Activated CD4-positive, alpha-beta memory T cell treated with anti-CD3 and anti-CD28 coated beads, Interleukin-2, amount 10 ng/mL, durations not matched to agents 7 days and 5 days (primary cell): ENCODE measurements at places on chromosomes 3 and 15. TPM values are rescaled to one million over a fixed set of nuclear protein-coding genes. Genes with fewer than 3 reads are reported as not detected.

Gene ZNF662
- 0.10 TPM for total RNA-seq

Gene HPS3
- 33.7 TPM for total RNA-seq

Gene PLCH1
- total RNA-seq: 0.20 TPM

Gene GOLGA8J
- not detected for total RNA-seq

Gene CACNA2D2
- 0.45 TPM for total RNA-seq

Gene ACOX2
- not detected for total RNA-seq

Gene KNG1
- total RNA-seq: not detected

Gene ADAMTS17
- 0.68 TPM for total RNA-seq

Gene FHIT
- 9.7 TPM for total RNA-seq

Gene TM6SF1
- total RNA-seq: 22.0 TPM

Gene SLC9C1
- total RNA-seq: not detected

Gene SLC28A1
- not detected for total RNA-seq

Gene PRR20G
- total RNA-seq: not detected

Gene KPNA1
- total RNA-seq: 41.8 TPM

Gene TMOD2
- total RNA-seq: 6.5 TPM

Gene TNFAIP8L3
- not detected for total RNA-seq

Gene MAP4
- total RNA-seq: 94.2 TPM

Gene IL12A
- total RNA-seq: 0.55 TPM

Gene CELSR3
- total RNA-seq: 7.2 TPM

Gene AQR
- total RNA-seq: 30.3 TPM

Gene SH3BP5
- 40.9 TPM for total RNA-seq

Gene DPH3
- 16.7 TPM for total RNA-seq

Gene C3orf49
- not detected for total RNA-seq

Gene GOLGA6D
- total RNA-seq: not detected

Gene SEMA6D
- total RNA-seq: not detected

Gene SEMA3G
- 0.18 TPM for total RNA-seq

Gene GPR149
- not detected for total RNA-seq

Gene ISLR
- total RNA-seq: not detected

Gene GRAMD1C
- total RNA-seq: 0.48 TPM

Gene FAM131A
- 8.7 TPM for total RNA-seq

Gene TMEM207
- total RNA-seq: not detected

Gene SCAANT1
- total RNA-seq: not detected

Gene CCDC13
- 0.63 TPM for total RNA-seq

Gene AHSG
- not detected for total RNA-seq

Gene ANP32A
- total RNA-seq: 190 TPM

Gene CCR4
- 117 TPM for total RNA-seq

Gene RGMA
- 0.18 TPM for total RNA-seq

Gene ABI3BP
- total RNA-seq: not detected

Gene FBXL22
- 0.28 TPM for total RNA-seq

Gene ETV5
- total RNA-seq: 2.5 TPM

Gene SAXO2
- total RNA-seq: 0.60 TPM

Gene AP3S2
- 30.3 TPM for total RNA-seq

Gene SLC22A14
- not detected for total RNA-seq

Gene SYNM
- total RNA-seq: 5.7 TPM

Gene BFSP2
- 0.55 TPM for total RNA-seq

Gene SAMD7
- not detected for total RNA-seq
